ENCODE measurements at places on chromosomes 6 and 20. TPM values are rescaled to one million over a fixed set of nuclear protein-coding genes. Genes with fewer than 3 reads are reported as not detected.

The COL9A3 gene
- total RNA-seq, result 0.14 TPM

The AVP gene
- total RNA-seq, result not detected

The ACSS2 gene
- total RNA-seq, result 47.7 TPM

The CENPW gene
- total RNA-seq, result 1.4 TPM

The COL19A1 gene
- not detected for total RNA-seq

The FAM162B gene
- not detected for total RNA-seq

The OR5V1 gene
- not detected for total RNA-seq

The NEURL2 gene
- total RNA-seq, result 1.9 TPM

The DDO gene
- not detected for total RNA-seq

The CNBD2 gene
- 1.1 TPM for total RNA-seq

The MTFR2 gene
- 0.57 TPM for total RNA-seq

The TREM2 gene
- 1.4 TPM for total RNA-seq

The LINC00237 gene
- total RNA-seq, result not detected

The SLC32A1 gene
- not detected for total RNA-seq

The CASS4 gene
- 0.64 TPM for total RNA-seq

The TCP11 gene
- under 0.01 TPM for total RNA-seq

The SMOC2 gene
- total RNA-seq, result 0.14 TPM

The SCRT2 gene
- not detected for total RNA-seq

The CTCFL gene
- not detected for total RNA-seq

The GJA1 gene
- 101 TPM for total RNA-seq

The DACT2 gene
- 0.34 TPM for total RNA-seq

The TRAPPC3L gene
- not detected for total RNA-seq

The TMEM74B gene
- 0.36 TPM for total RNA-seq

Measured in nasal cavity respiratory epithelium epithelial cell of viscerocranial mucosa (primary cell).